ENCODE measurements at places on chromosomes 3 and 15.

DNA sequence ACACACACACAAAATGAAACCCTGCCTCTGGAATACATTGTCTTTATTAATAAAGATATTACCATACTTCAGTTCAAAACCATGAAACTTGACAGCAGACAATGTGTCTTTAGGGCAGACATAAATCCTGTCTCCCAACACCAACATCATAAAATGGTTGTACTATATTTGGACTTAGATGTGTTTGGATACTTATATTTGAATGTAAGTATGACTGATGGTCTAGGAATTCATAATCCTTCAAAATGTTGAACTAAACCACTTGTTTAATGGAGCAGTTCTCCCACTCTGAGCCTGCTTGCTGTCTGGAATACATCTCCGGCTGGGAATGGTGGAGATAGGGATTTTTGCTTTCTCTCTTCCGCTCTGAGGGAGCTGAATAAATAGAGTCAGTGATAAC, 10.6 kb downstream of the FBN1 start:
- DNase-seq = no peak

DNA sequence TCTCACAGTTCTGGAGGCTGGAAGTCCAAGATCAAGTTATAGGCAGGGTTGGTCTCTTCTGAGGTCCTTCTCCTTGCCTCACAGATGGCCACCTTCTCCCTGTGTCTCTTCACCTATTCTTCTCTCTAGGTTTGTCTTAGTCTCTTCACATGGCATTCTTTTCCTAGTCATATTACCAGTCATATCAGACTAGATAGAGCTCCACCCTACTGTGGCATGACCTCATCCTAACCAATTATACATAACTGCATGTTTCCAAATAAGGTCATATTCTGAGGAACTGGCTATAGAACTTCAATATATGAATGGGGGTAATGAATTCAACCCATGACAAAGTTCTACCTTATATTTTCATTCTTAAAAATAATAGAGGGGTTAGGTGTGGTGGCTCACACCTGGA, 196.4 kb upstream of the UBE3A start:
- DNase-seq = no peak

DNA sequence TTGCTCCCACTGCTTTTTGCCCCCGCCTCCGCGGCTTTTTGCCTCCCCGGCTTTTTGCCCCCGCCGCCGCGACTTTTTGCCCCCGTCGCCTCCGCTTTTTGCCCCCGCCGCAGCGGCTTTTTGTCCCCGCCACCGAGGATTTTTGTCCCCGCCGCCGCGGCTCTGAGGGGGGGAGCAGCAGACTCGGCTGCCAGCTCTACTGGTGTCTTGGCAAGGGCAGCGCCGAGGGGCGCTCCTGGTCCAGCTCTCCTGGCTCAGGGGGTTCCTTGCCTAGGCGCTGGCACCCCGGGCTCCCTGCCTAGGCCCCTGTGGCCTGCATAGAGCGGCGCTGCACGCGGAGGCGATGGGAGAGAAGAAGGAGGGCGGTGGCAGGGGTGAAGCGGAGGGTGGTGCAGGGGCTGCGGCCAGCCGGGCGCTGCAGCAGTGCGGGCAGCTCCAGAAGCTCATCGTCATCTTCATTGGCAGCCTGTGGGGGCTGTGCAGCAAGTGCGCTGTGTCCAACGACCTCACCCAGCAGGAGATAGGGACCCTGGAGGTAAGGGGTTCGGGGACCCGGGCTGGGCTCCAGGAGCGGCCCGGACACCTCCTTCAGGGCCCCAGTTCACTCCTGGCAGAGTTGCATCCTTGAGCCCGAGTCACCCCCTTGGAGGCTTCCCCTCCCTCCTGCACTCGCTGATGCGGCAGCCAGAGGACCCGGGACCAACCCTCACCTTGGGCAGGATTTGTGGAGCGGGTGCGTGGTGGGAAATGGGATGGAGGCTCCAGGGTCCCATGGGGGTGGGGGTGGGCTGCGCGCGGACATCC, 642.4 kb downstream of the GOLGA6L6 start:
- no peak for DNase-seq

DNA sequence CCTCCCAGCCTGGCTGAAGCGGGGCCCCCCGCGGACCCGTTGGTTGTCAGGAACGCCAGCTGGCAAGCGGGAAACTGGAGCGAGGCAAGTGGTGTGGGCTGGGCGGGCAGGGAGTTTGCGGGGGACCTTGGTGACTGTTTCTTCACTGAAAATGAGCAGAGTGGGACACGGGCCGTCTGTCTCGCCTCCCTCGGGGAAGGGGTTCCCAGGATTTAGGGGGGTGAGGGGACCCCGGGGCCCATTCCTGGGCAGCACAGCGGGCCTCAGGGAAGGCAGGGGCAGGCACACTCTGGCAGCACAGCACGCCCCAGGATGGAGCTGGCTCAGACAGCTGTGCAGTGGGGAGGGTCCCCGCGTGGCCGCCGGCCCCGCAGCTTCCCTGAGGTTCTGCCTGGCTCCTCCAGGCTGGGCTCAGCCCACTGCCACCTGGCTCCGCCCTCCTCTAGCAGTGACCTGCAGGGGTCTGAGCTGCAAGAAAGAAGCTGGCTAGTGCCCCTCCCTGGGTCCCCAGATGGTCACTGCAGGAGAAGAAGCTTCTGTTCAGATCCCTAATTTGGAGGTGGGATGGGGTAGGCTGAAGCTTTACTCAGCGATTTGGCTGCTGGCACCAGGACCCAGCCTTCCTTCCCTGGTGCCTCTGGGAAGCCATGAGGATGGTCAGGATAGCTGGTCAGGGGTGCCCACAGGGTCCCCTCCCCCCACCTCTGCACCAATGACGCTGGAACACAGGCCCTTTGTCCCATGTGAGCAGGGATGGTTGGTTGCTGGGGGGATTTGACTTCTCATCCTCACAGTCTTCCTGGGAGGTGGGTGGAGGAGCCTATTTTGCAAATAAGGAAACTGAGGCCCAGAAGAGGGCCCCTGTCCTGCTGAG, 90.4 kb downstream of the TBC1D2B start:
- DNase-seq = no peak

DNA sequence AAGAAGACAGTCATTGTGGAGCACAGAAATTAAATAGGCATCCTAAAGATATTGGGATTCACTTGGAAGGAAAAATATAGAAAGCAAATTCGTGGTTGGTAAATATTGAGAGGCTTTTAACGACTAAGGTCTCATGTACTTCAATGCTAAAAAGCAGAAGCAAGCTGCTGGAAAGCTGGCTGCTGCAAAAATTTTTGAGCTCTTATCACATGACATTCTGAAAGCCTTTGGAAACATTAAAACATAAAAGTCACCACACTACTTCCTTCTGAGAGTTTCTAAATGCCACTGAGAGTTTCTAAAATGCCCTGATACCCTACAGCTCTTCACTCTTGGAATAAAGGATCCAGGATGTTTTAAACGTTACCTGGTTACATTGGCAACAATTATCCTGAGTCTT, 39.0 kb upstream of the CBLB start:
- DNase-seq = no peak

DNA sequence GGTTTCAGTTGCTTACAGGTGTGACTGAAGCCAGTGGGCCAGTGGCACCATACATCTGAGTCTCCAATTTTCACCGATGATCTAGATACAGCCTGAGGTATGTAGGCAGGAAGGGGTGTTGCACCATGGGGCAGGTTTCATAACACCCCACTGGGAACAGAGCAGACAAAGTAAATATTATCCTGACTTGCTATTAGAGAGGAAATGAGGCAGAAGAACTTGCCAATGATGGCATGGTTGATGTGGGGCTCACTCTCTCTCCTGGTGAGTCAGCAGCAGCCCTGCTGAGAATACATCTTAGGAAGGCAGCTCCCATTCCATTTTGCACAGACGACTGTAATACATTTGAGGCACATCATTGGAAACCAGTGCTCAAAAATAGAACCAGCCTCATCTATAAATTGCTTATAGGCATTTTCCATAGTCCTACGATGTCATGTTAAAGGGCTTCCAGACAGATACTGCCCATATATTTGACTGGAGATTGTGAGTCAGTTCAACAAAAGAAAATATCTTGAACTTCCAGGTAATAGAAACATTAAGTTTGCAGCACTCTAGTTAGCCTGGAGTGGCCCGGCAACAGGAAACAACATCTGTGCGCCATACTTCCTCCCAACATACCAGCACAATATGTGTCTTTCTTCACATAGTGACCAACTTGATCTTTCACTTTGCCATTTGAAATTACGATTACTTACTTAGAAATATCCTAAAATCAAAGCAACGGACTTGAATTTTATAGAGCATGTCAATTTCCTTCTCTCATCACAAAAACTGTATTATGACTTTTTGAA, 175.5 kb downstream of the NECTIN3 start:
- DNase-seq = no peak

GRCh38 chr3:52798376-52798977, 3.9 kb downstream of the ITIH3 start:
- no peak for DNase-seq

DNA sequence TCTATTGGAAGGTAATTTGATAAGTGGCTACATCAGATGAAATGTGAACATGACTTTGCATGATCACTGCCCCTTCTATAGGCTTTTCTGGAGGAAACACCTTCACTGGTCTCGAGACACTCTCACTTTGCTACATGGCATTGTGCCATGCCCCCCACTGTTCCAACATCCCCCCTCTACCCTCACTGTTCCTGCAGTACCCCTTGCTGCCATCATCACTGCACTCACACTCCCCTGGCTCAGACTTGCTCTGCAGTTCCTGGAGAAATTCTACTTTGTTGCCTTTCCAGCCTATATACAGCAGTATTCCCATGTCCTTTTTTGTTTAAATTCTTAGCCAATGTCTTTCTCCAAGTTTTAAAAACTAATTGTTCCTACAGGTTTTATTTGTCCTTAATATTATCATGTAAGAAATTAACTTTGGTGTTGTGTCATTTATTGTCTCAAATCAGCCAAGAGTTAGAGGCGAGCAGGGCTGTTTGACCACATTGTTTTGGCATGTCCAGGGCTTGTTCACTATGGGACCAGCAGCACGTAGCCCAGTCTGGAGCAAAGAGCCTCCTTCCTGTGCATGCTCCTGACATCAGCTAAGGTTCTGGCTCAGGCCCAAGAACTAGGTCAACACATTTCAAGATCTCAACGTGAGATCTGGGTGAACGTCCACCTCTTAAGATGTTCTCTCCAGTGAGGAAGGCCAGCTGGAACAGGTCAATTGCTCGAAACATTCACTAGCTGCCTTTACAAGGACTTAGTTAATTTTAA, 246.4 kb downstream of the SLC9A9 start:
- no peak for DNase-seq

GRCh38 chr3:191378142-191378812, 48.0 kb upstream of the UTS2B start:
- no peak for DNase-seq

- DNase-seq = peak; percentile 37
Observed at GRCh38 chr3:71305231-71306206, 278.0 kb downstream of the FOXP1 start.

GRCh38 chr3:194801461-194802432, 116.1 kb downstream of the FAM43A start:
- DNase-seq = no peak

DNA sequence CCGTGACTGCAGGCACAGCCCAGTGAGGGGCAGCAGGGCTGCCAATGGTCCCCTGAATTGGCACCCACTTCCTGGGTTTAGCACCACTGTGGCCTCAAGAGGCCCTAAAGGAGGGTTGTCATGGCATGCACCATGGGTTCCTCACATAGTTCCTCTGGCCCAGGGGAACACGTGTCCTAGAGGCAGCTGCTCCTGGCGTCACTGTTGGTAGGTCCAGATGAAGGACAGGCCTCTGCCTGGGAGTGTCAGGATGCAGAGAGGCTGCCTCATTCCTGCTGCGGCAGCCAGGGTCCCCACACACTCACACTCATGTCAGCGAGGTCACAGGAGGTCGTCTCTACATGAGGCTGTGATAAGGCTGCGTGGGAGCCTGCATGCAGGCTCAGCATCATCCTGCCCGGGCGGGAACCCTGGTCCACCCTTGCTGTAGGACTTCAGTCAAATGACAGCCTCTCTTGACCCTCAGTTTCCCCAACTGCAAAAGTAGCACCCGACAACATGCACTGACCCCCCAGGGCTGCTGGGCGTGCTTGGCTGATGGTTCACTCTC, 26.1 kb upstream of the SFMBT1 start:
- peak; percentile 27 for DNase-seq

GRCh38 chr3:40432793-40433192, 24.3 kb upstream of the RPL14 start:
- no peak for DNase-seq

DNA sequence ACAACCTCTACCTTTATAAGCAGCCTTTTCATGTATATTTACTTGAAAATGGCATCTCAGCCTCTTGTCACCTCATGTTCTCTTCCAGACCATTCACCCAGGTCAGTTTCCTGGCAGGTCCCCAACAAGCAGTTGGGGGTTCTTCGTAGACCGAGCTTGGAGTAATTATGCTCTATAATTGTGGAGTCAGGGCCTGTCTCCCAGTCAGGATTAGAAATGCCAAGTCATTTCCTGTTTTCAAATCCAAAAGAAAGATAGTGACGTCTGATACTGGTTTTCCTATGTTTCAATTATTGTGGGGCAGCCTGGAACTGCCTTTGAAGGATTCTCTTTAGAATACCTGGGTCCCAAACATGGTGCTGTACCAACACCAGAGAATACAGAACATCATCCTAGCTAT, 430.6 kb downstream of the MECOM start:
- DNase-seq = no peak

DNA sequence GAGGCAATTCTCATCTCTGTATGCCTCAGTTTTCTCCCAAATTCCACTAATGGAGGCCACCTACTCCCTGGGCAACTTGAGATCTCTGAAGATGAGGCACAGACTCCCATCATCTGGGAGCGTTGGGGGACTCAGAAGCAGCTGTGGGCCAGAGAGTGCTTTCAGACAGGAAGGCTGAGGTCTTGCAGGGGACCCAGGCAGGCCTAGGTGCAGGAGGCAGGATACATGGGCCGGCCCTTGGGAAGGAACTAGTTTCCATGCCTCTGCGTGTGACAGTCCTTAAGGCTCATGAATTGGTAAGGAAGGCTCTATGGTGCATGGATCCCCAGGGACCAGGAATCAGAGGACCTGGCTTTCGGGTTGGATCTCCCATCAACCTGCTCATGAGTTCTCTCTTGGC, 14.5 kb downstream of the BMF start:
- DNase-seq = no peak

DNA sequence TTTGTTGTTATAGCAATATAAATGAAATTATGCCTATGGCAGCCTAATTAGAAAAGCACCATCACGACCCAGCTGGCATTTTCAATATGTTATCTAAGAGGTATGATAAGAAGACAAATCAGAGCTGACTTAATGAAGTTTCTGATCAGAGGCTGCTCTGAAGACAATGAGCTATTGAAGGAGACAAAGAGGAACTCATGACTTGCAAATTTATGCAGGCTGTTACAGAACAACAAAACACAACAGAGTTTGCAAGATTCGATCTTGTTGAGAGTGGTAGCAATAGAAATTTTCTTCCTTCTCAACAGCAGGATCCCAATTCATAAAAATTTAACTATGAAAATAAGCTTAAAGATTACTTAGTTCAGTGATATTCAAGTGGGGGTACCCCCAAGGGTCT, 7.7 kb downstream of the CCDC54 start:
- no peak for DNase-seq

DNA sequence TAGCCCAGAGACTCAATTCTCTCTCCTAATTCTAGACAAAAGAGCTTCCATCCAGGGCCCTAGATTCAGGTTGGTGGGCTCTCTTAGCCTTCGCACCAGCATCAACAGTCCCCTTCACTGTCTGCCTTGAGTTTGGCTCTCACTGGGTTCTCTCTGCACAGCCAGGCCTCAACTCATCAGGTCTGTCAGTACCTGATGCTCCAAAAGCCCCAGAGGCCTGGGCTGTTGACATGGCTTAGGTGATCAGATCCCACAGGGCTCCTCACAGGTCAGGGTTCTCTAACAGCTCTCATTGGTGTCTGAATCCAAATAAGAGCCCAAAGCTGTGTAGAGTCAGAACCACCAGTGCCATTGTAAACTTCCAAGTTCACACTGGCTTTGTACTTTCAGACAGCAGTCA, 206.6 kb upstream of the PPP2R3A start:
- no peak for DNase-seq

Data from activated CD4-positive, CD25-positive, alpha-beta regulatory T cell treated with anti-CD3 and anti-CD28 coated beads, Interleukin-2, amount 50 U/mL, for 72 hours (primary cell).